ENCODE measurements at places on chromosomes 12 and 14.

- DNase-seq, result no peak
These were observed 10.8 kb downstream of the ANKRD9 start for GRCh38 chr14:102498678-102499265.

- no peak for DNase-seq
These were observed 95.2 kb upstream of the HMGA2 start for GRCh38 chr12:65728848-65729793.

GRCh38 chr14:24816929-24817211 is 182.9 kb upstream of the GZMB start:
- no peak for DNase-seq

DNA sequence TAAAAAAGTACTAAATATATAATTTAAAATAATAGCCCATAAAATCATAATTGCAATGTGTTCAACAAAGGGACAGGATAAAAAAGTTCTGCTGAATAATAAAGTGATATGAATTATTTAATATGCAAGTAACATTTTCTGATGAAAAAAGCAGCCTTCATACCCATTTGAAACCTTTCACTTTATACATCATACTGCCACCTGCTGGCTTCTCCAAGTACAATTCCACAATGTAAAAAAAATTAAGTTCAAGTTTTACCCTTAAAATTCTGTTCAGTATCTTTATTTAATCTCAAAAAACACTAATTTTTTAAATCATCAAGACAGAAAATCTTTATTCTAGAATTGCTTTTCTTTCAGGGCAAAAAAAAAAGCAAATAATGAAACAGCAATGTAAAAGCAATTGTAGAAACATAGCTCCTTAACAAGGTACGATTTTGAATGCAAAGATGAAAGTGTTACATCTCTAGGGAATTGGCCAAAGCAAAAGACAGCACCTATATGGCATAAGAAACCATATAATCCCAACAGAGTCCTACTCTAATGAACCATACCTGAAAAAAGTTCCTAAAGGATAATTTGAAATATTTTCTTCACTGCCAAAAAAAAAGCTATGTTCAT is 15.0 kb downstream of the MDM1 start:
- no peak for DNase-seq

- DNase-seq, result no peak
These were observed 557.2 kb downstream of the BCL11B start for GRCh38 chr14:98714626-98715425.

DNA sequence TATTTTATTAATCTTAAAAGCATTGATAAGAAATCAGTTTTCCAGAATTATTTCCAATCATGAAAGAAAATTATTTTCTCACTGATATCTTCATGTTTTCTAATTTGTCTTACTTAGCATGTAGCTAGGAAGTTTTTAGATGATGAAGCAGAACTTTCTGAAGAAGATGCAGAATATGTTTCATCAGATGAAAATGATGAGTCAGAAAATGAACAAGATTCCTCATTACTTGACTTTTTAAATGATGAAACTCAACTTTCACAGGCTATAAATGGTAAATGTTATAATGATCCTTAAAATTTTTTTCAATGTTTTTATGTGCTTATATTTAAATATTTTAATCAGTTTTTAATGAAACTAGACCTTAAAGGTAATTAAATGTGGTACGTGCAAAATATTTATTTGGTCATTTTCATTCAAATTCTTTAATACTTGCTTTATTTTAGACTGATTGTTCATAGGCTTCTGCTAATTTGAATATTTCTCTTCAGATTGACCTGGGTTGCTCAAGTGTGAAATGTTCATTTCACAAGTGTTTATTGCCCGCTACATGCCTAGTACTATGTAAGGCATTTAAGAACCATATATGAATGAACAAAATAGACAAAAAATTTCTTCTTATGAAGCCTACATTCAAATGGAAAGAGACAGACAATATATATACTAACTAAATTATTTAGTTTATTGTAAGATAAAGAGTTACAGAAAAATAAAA is 49.5 kb downstream of the FANCM start:
- no peak for DNase-seq

DNA sequence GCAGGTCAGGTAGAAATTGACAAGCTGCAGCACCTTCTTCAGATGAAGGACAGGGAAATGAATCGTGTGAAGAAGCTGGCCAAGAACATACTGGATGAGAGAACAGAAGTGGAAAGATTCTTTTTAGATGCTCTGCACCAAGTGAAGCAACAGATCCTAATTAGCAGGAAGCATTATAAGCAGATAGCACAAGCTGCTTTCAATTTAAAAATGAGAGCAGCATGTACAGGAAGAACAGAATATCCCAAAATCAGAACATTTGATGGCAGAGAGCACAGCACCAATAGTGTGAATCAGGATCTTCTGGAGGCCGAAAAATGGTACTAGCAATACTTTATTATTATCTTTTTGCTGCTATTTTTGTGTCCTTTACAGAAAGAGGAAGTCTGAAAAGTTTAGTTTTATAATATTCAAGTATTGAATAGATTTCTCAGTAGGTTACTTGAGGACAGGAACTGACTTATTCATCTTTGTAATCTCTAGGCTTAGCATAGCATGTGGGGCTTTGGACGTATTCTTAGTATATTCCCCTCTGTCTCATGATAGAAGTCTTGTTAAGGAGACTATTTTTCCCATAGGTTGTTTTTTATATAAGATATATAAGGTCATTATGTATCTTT is 30.8 kb downstream of the BBOF1 start:
- no peak for DNase-seq

DNA sequence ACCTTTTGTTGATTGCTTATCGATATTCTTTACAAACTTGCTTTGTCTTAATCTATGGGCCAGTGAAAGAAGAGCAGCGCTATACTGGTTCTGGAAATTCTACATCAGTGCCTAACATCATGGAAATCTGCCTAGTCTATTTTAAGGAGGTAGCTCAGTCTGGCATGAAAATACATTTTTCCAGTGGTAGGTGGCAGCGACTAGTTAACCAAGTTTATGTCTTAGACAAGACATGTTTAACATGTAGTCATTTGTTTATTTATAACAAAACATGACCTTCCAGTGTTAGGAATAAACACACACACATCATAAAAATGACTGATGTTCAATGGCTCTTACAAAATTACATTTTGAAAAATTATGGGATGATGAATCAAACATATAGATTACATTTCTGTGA is 336.0 kb upstream of the SOX5 start:
- no peak for DNase-seq

GRCh38 chr12:104384141-104384880 is 72.4 kb upstream of the CHST11 start:
- no peak for DNase-seq

GRCh38 chr12:19988001-19988400 is 380.3 kb upstream of the PDE3A start:
- no peak for DNase-seq

DNA sequence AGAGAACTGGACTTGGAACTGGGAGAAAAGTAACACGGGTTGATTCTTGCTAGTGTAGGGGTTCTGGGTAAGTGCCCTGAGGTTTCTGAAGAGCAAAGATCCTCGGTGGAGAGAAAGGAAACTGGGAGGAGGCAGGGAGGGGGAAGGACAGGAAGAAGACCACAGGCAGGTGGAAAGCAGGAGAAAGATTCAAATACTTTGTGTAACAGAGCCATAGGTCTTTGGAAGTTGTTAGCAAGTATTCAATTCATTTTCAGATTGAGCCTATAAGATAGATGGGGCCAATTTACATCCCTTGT is 1.3 kb downstream of the PNP start:
- no peak for DNase-seq

- DNase-seq, result no peak
These were observed 53.3 kb downstream of the BDKRB1 start for GRCh38 chr14:96309133-96309895.

DNA sequence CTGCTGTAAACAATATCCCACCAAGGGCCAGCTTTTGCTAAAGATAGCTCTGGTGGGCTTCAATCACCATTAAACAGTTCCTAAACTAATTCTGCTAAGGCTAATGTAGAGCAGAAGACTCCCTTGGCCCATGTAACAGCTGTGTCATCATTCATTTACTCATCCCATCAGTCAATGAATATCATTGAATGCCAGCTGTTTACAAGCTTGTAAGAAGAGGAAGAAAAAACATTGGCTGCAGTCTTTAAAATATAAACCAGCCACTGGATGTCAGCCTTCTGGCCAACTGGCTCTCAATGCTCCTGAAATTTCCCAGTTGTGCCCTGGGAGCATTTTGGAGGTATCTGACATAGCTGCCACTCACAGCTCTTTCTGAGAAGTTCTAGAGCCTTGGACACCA is 18.0 kb upstream of the MAP3K9 start:
- no peak for DNase-seq

GRCh38 chr12:114661245-114661644 is 22.7 kb downstream of the TBX3 start:
- no peak for DNase-seq

DNA sequence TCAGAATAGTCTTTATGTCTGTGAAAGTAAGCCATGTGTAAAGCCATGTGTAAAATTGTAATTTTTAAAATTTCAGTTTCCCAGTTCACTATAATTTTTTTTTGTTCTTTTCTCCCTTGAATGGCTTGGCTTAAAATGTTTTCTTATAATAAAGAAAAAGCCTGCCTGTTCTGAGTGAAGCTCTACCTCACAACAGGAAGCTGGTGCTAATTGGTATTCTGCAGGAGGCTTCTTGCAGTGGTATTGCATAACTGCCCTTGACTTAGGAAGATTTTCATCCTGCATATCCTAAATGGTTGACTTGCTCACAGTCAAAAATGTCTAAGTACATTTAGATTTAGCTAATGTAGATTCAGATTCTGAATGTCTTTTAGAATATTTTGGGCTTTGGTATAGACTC is 49.5 kb downstream of the ATP2A2 start:
- DNase-seq, result no peak

GRCh38 chr14:59543873-59544272 is 32.7 kb downstream of the CCDC175 start:
- DNase-seq, result no peak

DNA sequence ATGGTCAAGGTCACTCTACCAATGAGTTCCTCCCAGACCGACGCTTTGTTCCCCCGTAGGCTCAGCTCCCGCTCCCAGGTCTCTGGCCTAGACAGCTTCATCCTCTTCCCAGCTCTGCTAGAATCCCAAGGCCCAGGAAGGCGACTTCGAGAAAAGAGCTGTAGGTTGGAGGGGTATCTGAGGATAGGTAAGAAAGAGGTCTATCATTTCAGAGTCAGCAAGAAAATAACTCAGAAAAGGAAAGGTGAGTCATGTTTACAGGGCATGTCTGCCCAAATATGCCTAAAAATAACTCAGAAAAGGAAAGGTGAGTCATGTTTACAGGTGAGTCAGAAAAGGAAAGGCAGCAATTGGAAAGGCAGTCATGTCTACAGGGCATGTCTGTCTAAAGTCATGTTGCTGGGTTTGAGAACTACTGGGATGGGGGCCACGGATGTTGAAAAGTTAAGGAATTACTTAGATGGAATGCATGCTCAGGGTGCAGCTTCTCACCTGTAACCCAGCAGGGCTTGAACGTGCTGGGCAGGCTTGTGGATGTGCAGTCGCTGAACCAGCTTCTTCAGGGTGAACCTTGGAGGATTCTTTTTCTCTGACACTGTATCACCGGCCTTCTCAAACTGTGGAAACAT is 12.2 kb downstream of the TEP1 start:
- DNase-seq, result no peak

DNA sequence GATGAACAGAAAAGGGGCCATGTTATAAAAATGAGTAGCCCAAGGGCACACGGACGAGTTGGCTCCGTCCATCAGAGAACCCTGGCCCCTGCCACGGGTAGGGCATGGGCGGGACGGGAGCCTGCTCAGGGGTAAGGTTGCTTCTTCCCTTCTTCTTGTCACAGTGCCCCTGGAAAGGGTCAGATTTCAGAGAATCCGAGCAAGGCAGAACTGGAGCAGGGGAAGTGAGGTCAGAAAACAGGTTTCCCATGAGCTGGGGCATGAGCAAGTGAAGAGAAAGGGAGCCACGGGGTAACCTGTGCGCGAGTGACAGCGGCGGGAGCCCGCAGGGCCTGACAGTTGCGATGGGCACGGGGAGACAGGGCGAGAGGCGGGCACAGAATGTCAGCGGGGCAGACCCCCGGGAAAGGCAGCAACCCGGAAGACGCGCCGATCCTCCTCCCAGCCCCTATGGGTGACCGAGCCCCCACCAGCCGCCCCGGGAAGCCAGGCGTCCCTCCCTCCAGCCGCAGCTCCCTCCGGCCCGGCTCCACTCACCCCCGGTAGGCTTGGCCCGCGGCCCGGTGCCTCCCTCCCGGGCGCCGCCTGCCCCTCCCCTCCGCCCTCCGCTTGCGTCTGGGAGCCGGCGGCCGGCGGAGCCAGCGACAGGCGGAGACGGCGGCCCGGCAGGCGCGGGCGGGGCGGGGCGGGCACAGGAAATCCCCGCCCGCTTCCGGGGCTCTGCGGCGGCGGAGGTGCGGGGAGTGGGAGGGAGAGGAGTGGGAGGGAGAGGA is at the start of gene ZNF641:
ZNF641 (minus strand) TSS at position 671 of the 773 bp plus-strand sequence. CDS start 2,829 bp downstream, outside the sequence.
- DNase-seq, result peak; percentile 76

GRCh38 chr14:49951691-49952345 is 58.9 kb downstream of the ARF6 start:
- DNase-seq, result no peak

DNA sequence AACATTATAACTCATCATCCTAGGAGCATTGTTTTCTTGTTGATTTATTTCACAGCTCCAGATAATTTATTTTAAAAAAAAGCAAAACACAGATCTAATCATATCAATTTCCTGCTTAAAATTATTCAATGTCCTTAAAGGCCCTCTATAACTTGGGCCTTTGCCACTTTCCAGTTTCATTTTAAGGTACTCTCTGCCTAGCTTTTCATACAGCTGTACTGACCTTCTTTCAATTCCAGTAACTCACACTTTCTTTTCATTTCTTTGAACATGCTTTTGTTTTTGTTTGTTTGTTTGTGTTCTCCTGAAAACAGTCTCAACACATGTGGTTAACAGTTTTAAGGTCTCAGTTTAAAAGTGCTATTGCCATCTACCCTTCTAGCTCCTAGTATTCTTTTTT is 281.9 kb downstream of the ACSS3 start:
- no peak for DNase-seq

GRCh38 chr12:104651811-104652210 is 195.1 kb downstream of the CHST11 start:
- DNase-seq, result no peak

GRCh38 chr12:40099423-40099853 is 6.4 kb downstream of the SLC2A13 start:
- DNase-seq, result no peak

- no peak for DNase-seq
These were observed 79.3 kb downstream of the KICS2 start for GRCh38 chr12:64142784-64143183.

DNA sequence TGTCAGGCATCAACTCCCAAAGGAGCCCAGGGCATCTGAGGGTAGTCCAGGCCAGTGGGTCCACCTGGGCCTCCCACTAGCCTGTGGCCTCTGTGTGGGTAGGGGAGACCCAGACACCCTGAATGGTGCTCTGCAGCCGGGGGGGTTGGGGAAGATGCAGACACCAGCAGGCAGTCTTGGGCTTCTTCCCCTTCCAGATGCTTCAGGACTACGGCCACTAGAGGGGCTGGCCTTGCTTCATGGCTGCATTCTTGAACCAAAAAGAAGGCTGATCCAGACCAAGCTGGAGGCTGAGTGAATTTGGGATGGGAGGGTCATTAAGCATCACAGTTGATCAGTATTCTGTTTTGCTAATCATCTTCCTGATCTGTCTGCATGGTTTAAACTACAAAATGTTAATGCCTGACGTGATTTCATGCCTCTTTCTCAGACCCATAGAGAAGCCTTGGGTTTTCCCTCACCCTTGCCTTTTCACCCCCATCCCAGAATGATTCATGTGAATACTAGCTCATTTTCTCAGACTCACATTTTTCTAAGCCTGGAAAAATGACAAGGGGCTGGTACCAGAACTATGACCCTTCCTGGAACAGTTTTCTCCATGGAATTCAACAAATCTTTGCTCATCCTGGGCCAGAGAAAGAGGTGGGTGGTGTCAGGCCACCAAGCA is 134.2 kb downstream of the NTF3 start:
- no peak for DNase-seq
